ENCODE measurements at places on chromosomes 1 and 21. TPM values are rescaled to one million over a fixed set of nuclear protein-coding genes. Genes with fewer than 3 reads are reported as not detected.

Gene CD1B
- total RNA-seq = not detected

Gene MATN1
- not detected for total RNA-seq

Gene PADI1
- total RNA-seq = not detected

Gene DAB1
- 0.46 TPM for total RNA-seq

Gene NR0B2
- not detected for total RNA-seq

GRCh38 chr1:204313675-204314074 is 46.1 kb downstream of the PLEKHA6 start:
- H3K4me1 ChIP-seq = no peaks in the 10 kb centered on the region
- no peak overlapping the region for H3K27ac ChIP-seq
- H3K4me3 ChIP-seq = no peak overlapping the region
- H3K27me3 ChIP-seq = peaks cover 6% of the 10 kb centered on the region
- DNase-seq = no peak

- H3K4me1 ChIP-seq = no peaks in the 10 kb centered on the region
- H3K36me3 ChIP-seq = peaks cover 16% of the 10 kb centered on the region
Observed at GRCh38 chr1:180181048-180181447, 26.4 kb downstream of the QSOX1 start.

DNA sequence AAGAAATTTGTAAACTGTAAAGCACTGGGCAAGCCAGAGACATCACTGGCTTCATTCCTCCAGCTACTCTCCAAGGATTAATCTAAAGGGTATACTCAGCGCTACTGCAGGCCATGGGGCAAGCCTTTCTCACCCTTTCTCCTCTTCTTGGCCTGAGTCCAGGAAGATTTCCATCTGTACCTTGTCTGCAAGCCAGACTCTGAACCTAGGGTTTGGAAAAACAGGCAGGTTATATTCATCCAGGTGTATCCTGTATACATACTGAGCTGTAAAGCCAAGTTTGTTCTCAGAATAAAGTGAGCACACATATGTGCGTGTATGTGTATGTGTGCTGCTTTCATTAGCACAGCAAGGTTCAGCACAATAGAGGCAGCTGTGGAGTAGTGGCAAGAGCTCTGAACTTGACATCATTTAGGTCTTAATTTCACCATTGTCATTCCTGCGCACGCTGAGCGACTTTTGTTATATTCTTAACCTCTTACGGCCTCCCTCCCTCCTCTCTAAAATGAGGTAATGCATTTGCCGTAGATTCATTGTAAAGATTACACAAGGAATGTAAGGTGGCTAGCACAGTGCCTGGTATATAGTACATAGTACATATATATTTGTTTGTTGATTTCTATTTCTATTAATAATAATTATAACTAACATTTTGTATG is 128.1 kb upstream of the JUN start:
- no peak overlapping the region for H3K4me3 ChIP-seq
- no peaks in the 10 kb centered on the region for H3K4me1 ChIP-seq
- no peak overlapping the region for H3K27ac ChIP-seq
- H3K36me3 ChIP-seq = peaks cover 2% of the 10 kb centered on the region

GRCh38 chr1:25978403-25978802 is 19.5 kb downstream of the PAFAH2 start:
- peaks cover 31% of the 10 kb centered on the region for H3K36me3 ChIP-seq
- no peak overlapping the region for H3K27ac ChIP-seq
- no peaks in the 10 kb centered on the region for H3K27me3 ChIP-seq
- H3K4me3 ChIP-seq = no peak overlapping the region
- no peaks in the 10 kb centered on the region for H3K4me1 ChIP-seq

DNA sequence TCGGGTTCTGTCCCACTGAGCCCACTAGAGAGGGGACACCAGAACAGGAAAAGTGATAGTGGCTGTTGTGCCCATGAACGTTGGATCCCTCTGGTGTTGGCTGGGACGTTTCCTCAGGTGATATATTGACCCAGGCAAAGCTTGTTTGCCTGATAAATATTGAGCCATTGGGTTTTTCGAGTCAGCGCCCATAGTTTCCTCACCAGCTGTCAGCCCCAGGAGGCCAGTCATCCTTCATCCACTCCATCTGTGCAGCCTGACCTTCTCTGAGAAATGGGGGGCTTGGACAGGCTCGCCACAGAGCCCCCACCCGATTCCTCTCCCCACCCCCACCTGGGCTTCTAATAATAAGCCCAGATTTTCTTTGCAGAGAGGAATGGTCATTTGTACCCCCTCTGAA is 13.3 kb downstream of the DISP3 start:
- H3K27me3 ChIP-seq = peaks cover 9% of the 10 kb centered on the region
- H3K4me3 ChIP-seq = no peak overlapping the region
- no peak for DNase-seq
- H3K36me3 ChIP-seq = no peaks in the 10 kb centered on the region

DNA sequence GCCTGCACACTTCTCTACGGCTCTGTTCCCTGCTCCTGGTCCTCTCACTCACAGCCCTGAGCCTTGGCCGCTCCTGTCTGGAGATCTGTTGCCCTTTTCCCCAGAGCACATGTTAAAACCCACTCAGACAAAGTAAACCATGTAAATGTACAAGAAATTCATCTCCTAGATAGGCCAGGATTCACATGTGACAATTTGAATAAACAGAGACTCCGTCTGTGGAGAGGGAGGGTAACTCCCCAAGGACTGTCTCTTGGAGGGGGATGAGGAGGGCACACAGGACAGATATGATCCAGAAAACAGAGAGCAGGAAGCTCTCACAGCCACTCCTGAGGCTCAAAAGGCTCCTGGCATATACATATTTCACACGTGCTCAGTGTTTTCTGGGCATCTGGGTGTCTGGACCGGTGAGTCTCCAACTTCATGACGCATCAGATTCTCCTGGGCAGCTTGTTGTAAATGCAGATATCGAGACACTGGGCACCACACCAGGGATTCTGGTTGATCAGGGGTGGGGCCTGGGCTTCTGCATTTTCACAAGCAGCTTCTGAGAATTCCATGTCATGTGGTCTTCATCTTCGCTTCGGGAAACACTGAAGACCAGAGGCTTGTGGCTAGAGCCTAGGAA is 6.4 kb upstream of the KAZN start:
- H3K4me3 ChIP-seq = no peak overlapping the region
- DNase-seq = no peak
- H3K27me3 ChIP-seq = peaks cover 13% of the 10 kb centered on the region
- no peaks in the 10 kb centered on the region for H3K36me3 ChIP-seq
- H3K27ac ChIP-seq = no peak overlapping the region
- no peaks in the 10 kb centered on the region for H3K4me1 ChIP-seq

- H3K36me3 ChIP-seq = no peaks in the 10 kb centered on the region
- H3K27me3 ChIP-seq = no peaks in the 10 kb centered on the region
- DNase-seq = no peak
- no peak overlapping the region for H3K27ac ChIP-seq
Observed at GRCh38 chr1:36469163-36469562, 5.0 kb upstream of the MRPS15 start.

- no peak for DNase-seq
- H3K4me1 ChIP-seq = peaks cover 16% of the 10 kb centered on the region
- no peaks in the 10 kb centered on the region for H3K36me3 ChIP-seq
- no peak overlapping the region for H3K4me3 ChIP-seq
- no peaks in the 10 kb centered on the region for H3K27me3 ChIP-seq
- no peak overlapping the region for H3K27ac ChIP-seq
Observed at GRCh38 chr1:116255486-116256285, 117.4 kb upstream of the ATP1A1 start.

- H3K36me3 ChIP-seq = peaks cover 35% of the 10 kb centered on the region
- DNase-seq = no peak
Observed at GRCh38 chr1:28565726-28566125, 12.8 kb downstream of the TRNAU1AP start.

DNA sequence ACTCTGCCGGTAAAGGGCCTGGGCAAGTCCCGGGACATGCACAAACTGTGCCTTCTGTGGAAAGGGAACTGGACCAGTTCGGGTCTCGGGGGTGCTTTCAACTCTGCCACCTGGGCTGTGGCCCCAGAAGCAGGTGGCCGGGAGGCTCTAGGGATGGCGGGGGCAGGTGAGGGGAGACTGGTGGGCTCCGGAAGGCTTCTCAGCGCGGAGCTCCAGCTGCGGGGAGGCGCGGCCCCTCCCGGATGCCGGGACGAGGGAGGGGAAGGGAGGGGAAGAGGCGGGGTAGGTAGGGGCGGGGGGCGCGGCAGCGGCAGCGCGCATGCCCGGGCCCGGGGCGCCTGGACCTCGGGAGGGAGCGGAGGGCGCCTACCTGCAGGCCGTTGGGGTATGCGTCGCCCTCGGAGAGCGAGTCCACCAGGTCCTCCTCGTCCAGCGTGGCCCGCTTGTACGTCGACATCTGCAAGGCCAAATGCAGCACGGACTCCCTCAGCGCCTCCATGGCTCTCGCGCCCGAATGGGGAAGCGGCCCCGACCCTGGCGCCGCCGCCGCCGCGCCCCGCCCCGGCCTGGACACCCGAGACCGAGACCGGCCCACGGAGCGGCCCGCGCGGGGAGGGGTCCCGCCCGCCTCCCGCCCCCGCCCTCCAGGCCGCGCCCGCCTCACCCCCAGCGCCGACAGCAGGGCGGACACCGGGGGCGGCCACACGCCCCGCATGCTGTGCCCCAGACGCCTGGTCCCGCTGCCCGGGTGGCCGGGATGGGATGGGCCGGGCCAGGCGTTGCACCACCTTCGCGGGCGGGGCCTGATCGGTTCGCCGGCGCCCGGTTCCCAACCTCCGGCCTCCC is at the start of gene ECE1:
Gene ECE1, minus strand, starts transcription at position 764 of the 846 bp plus-strand sequence. Its CDS starts 49 bp downstream, at position 715.
- H3K36me3 ChIP-seq = peaks cover 24% of the 10 kb centered on the region
- peak within 1 kb of the TSS; percentile 99 for H3K27ac ChIP-seq
- H3K4me3 ChIP-seq = peak within 1 kb of the TSS; percentile 90
- DNase-seq = peak; percentile 68
- H3K27me3 ChIP-seq = no peaks in the 10 kb centered on the region
- H3K4me1 ChIP-seq = peaks cover 57% of the 10 kb centered on the region

DNA sequence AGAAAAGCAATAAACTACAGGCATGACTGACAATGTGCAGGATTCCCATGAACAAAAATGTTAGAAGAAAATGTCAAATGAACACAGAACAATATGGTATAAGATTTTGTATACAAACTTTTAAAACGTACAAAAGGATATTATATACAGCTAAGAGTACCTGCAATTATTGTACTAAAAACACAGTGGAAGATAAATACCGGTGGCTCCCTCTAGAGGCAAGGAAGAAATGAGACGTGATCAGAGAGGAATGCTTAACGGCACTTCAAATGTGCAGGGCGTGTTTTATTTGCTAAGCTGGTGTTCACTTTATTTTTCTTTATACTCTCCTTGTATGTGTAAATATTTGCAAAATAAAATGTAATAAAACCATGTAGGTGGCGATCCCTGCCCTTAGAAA is 191.8 kb upstream of the SAMSN1 start:
- H3K27ac ChIP-seq = no peak overlapping the region
- peaks cover 31% of the 10 kb centered on the region for H3K4me1 ChIP-seq
- peak; percentile 38 for DNase-seq
- H3K4me3 ChIP-seq = no peak overlapping the region

DNA sequence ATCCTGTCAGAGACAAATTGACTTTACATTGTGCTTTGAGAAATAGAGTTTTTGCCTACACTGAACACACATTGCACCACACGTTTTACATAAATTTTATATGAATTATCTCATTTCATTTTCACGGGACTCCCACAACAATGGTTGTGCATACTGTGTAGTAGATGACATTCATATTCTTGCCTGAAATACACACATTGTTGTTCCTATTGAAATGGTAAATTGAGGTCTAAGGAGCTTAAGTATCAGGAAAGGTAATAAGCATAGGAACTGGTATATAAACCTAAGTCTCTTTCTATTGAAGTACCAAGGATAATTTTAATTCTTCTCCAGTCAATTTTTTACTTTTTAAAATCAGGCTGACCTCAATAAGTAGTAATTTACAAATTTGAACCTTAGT is 473.7 kb upstream of the DEPDC1 start:
- no peaks in the 10 kb centered on the region for H3K4me1 ChIP-seq
- no peak overlapping the region for H3K27ac ChIP-seq
- no peaks in the 10 kb centered on the region for H3K36me3 ChIP-seq
- H3K27me3 ChIP-seq = no peaks in the 10 kb centered on the region

DNA sequence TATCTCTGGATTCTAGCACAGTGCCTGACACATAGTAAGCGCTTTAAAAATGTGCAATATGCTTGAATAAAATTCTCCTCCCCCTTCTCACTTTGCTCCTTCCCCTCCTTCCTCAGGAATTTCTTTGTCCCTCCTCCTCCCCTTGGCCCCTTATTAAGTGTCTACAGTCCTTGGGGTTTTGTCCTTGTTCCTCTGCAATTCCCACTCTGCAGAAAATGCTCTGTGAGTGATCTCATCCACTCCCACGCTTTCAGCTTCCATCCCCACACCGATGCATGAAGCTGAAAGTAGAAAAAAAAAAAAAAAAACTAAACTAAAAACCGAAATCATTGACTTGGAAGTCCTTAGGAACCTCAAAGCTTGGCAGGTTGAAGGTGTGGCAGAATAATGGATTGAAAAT is 273.6 kb downstream of the RRAGC start:
- no peak overlapping the region for H3K4me3 ChIP-seq
- no peaks in the 10 kb centered on the region for H3K36me3 ChIP-seq
- no peak overlapping the region for H3K27ac ChIP-seq
- H3K27me3 ChIP-seq = peaks cover 5% of the 10 kb centered on the region
- DNase-seq = no peak

DNA sequence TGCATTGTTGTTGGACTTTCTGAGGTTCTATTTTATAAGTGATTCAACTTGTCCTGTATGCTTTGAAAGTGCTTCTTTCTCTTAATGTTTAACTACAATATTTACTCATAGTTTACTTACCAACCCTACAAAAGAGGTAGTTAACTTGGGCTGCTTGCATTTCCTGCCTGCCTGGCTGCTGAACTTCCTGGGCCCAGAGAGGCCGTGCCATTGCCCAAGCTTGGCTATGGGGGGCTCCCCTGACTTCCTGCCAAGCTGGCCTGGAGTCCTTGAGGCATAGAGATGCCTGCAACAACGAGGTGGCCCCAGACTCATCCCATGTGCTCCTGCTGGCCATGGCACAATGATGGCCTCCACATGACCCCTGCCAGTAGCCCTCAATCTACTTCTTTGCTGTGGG is 361.6 kb upstream of the PLD5 start:
- no peak overlapping the region for H3K4me3 ChIP-seq
- no peak overlapping the region for H3K27ac ChIP-seq
- H3K4me1 ChIP-seq = no peaks in the 10 kb centered on the region
- H3K36me3 ChIP-seq = no peaks in the 10 kb centered on the region

- H3K27me3 ChIP-seq = no peaks in the 10 kb centered on the region
- peak overlapping the region; percentile 88 for H3K4me3 ChIP-seq
- peak overlapping the region; percentile 84 for H3K27ac ChIP-seq
- H3K36me3 ChIP-seq = peaks cover 5% of the 10 kb centered on the region
Observed at GRCh38 chr1:110210604-110211495, 736 bp downstream of the KCNC4 start.

DNA sequence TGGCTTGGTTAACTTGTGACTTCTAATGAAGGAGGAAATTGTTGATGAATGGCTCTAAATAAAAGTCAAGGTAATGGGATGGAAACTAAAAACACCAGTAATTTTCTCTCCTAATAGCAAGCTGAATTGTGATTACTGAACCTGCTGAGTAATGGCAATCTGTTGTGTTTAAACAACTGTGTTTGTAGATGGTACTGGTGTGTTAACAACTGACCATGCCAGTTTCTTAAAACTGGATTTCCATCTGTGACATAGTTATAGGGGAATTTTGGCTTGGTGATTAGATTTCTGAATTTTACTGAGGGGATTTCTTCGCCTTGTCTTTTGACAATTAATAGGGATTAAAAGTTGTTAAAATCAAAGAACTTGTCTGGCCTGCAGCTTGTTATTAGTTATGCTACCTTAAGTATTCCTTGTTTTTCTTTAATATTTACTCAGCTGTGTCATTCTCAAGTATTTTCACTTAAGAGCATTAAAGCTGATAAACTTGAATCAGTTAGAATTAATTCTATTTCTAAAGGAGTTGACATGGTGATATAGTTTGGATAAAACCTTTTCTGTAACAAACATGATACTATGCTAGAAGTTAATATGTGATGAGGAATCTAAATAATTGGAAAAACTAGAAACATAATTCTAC is 7.9 kb upstream of the ERO1B start:
- no peak overlapping the region for H3K4me3 ChIP-seq
- H3K4me1 ChIP-seq = peaks cover 8% of the 10 kb centered on the region
- DNase-seq = no peak
- H3K36me3 ChIP-seq = no peaks in the 10 kb centered on the region
- peaks cover 2% of the 10 kb centered on the region for H3K27me3 ChIP-seq
